SK-MEL-5 (cell line): ENCODE measurements at places on chromosomes 12 and 14. TPM values are rescaled to one million over a fixed set of nuclear protein-coding genes. Genes with fewer than 3 reads are reported as not detected.

GRCh38 chr14:52355526-52355925 is 41.4 kb downstream of the PTGER2 start:
- no peak for DNase-seq

GRCh38 chr14:68747393-68747792 is 45.5 kb downstream of the ZFP36L1 start:
- DNase-seq: no peak

- DNase-seq: no peak
Observed at GRCh38 chr12:131793243-131794022, 34.8 kb upstream of the MMP17 start.

DNA sequence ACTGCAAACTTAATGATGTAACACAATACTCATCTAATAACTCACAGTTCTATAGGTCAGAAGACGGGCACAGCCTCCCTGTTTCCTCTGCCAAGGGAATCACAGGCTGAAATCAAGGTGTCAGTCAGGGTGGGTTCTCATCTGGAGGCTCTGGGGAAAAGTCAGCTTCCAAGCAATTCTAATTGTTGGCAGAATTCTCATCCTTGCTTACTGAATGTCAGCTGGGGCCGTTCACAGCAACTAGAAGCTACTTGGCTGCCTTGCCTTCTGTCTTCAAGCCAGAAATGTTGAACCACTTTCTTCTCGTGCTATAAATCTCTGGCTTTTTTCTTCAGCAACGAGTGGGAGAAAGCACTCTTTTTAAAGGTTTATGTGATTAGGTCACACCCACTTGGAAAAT is 80.1 kb upstream of the PDZRN4 start:
- DNase-seq: no peak

DNA sequence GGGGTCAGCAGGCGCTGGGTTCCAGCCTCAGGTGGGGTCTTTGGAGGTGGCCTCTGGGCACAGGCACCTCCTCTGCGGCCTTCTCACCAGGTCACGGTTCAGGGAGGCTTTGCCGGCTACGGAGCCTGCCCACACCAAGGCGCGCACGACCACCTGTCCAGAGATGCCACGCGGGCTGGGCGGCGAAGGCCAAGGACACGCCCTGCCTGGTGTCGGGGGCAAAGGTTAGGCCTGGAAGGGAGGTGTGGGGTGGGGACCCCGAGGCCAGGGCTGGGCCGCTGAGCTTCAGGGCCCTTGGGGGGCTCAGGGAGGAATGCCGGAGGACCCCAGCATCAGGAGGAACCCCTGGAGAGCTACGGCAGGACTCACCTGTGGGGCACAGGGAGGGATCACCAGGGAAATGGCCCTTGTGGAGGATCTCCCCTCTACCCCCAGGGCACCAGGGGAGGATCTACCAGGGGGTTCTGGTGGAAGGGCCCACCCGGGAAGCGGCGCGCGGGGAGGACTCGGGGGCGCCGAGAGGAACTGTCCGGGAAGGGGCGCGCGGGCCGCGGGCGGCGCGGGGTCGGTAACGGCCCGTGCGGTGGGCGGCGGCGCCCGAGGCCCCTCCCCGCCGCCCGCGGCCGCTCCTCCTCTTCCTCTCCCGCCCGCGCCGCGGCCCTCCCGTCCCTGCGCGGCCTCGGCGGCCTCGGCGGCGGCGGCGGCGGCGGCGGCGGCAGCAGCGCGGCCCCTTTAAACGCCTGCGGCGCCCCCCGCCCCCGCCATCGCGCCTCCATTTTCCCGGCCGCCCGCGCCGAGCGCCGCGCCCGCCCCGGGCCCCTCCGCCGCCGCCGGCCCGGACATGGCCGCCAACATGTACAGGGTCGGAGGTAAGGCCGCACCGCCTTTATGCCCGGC is at the start of gene MTA1:
MTA1 (plus strand) TSS at position 633 of the 897 bp plus-strand sequence; CDS start at position 842, 209 bp downstream.
- DNase-seq: peak; percentile 44

The CS gene
- total RNA-seq: 110 and 119 TPM in 2 replicates

The HOXC12 gene
- total RNA-seq: not detected in 2 replicates
